ENCODE measurements at places on chromosomes 12 and 14.

- no peak for DNase-seq
These were observed 37.4 kb upstream of the BATF start for GRCh38 chr14:75484711-75485429.

- no peak for DNase-seq
These were observed 174.2 kb upstream of the PDE3A start for GRCh38 chr12:20194171-20194570.

DNA sequence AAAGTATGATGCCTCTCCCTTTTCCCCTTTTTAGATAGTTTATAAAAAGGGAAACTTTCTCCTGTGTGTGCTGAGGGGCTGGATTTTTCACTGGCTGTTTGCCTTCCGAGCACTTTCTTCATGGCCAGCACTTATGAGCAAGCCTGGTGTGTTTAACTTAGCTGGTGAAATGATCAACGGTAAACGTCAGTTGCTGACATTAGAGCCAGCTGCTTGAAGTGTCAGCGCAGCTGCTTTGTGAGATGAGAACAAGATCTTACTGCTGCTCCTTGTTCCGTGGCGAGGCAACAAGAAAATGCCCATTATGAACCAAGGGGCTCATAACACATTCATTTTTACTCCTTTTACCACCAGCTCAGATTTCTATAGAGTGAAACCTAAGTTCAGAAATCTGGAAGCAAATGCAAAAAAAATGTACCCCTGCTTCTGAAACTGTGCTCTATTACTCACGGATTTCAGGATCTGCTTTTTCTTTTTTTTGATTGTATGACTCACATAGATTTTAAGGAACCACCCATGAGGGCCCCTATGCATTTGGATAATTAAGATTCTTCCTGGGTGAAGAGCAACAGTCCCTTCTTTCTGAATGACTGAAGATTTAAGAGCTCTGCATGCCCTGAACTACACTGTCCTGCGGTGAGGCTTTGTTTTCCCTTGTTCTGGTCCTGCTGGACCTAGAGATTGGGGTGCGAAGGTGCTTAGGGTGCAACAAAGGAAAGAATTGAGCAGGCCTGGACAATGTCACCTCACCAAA, 74.3 kb upstream of the CPM start:
- no peak for DNase-seq

DNA sequence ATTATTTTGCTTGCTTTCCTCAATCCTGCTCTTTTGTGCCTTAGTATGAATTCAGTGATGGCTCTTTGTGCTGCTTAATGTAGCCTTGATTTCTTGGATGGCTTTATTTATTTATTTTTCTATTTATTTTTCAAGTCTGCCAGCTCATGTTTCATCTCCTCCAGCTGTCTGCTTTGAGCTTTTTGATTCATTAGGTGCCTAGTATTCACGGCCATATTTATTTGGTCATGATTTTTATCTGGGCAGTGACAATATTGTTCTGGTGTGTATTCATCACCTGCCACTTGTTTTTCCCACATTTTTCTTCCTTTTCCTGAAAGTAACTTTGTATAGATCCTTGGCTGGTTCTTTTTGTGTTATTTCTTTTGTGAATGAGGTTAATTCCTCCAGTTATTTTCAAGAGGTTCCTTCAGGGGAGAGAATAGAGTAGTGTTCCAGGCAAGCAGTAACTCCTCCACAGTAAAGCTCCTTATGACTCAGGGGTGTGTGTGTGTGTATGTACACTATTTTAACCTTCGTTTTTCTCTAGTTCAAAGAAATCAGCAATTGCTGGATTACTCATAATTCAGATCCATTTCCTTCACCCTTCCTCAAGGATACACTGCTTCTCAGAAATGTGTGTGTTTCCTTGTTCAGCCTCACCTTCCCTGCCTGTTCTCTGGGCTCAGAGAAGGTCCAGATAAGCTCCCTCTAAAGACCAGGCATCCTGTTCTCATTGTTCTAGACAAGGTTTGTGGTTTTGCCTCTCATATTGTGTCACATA, 51.6 kb upstream of the PMCH start:
- no peak for DNase-seq

- DNase-seq, result no peak
These were observed 247.4 kb downstream of the GALC start for GRCh38 chr14:87745507-87746118.

DNA sequence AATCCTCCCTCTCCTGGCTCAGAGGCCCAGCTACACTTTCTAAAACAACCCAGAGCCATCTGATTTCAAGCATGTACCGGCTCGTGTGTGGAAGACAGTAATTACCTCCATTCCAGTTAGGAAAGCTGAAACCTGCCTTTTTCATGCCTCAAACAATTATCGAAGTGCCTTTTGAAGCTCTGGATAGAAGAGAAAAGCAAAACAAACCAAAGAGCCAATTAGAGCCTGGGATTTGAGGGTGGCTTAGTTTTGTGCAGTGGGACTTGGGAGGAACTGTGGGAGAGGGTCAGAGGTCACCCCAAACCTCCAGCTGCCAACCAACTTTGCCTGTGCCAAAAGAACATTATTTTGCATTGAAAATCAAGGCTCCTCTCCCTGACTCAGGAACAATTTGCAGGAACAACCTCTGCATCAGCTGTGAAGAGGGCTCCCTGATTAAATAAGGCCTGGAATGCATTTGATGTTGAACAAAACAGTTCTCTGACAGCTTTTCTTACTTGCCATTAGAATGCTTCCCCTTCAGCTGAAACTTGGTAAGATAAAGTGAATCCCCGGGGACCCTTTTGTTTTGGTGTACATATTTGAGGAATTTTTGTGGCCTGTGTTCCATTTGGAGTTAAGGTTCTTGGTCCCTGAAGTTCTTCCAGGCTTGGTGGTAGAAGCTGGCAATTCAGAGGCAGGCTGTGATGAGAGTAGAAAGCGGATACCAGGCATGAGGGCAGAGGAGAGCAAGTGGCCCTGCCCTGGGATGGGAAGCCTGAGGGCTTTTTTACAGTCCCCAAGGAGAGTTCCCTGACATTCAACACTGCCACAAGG, 270.1 kb downstream of the ZFP36L1 start:
- no peak for DNase-seq

- DNase-seq, result no peak
These were observed 6.2 kb upstream of the DDX55 start for GRCh38 chr12:123595729-123596128.

DNA sequence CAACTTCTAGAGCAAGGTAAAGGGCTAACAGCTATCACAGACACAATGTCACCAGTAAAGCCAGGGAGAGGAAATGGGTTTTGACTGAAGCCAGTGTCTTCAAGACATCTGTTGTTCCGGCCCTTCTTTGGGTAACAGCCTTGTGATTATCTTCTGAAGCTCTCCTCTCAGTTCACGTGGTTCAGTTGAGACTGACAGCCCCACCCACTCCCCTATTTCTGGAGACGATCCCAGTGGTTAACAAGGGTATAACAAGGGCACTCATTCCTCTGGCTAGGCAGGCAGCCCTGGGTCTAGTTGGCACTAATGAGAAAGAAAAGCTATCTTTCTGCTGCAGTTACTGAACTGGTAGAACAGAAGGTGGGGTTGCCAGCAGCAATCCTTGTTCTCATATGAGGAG, 6.9 kb downstream of the GNPTAB start:
- peak; percentile 76 for DNase-seq

- DNase-seq, result no peak
These were observed 150.3 kb downstream of the FBXL14 start for GRCh38 chr12:1444142-1444516.
